ENCODE measurements at places on chromosomes 13 and 19.

GRCh38 chr19:33407716-33408115, 34.2 kb downstream of the CEBPG start:
- DNase-seq: no peak
- H3K4me3 ChIP-seq: no peak overlapping the region
- no peaks in the 10 kb centered on the region for H3K36me3 ChIP-seq
- H3K4me1 ChIP-seq: no peaks in the 10 kb centered on the region
- no peak overlapping the region for H3K27ac ChIP-seq
- no peaks in the 10 kb centered on the region for H3K27me3 ChIP-seq

DNA sequence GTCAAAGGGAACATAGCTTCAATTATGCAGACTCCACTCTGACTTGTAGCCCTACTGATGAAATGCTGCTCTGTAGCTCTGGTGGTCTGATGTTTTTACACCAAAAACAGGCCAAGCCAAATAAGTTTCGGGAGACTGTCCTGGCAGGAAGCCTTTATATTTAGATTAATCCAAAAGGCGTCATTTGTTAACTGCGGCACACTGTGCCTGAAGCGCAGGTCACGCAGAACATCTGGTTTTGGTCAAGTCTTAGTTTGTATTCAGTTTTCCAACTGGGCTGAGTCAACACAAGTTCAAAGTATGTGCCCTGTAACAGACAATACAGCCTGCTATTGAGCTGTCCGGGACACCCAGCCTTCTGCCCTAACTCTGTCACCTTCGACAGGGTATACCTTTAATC, 154.6 kb upstream of the IPO5 start:
- no peak for DNase-seq
- H3K4me1 ChIP-seq: no peaks in the 10 kb centered on the region
- peaks cover 1% of the 10 kb centered on the region for H3K36me3 ChIP-seq

GRCh38 chr19:49887665-49888509, 8.8 kb downstream of the IL4I1 start:
- no peak for DNase-seq
- no peak overlapping the region for H3K27ac ChIP-seq

DNA sequence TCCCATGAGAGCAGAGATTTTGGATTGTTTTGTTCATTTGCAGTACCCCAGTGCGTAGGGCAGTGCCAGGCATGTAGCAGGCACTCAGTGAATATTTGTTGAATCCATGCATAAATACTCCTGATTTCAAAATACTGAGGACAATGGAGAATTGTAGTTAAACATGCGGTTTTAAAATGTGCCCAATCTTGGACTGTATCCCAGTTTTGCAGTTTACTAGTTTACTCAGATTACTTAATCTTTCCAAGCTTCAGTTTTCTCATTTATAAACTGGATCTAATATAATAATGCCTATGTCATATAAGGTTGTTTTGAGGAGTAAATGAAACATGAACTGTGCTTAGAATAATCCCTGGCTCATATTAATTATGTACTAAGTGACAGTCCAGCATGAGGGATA, 39.0 kb downstream of the RCBTB2 start:
- H3K36me3 ChIP-seq: no peaks in the 10 kb centered on the region
- DNase-seq: no peak
- no peak overlapping the region for H3K4me3 ChIP-seq
- H3K4me1 ChIP-seq: peaks cover 9% of the 10 kb centered on the region

DNA sequence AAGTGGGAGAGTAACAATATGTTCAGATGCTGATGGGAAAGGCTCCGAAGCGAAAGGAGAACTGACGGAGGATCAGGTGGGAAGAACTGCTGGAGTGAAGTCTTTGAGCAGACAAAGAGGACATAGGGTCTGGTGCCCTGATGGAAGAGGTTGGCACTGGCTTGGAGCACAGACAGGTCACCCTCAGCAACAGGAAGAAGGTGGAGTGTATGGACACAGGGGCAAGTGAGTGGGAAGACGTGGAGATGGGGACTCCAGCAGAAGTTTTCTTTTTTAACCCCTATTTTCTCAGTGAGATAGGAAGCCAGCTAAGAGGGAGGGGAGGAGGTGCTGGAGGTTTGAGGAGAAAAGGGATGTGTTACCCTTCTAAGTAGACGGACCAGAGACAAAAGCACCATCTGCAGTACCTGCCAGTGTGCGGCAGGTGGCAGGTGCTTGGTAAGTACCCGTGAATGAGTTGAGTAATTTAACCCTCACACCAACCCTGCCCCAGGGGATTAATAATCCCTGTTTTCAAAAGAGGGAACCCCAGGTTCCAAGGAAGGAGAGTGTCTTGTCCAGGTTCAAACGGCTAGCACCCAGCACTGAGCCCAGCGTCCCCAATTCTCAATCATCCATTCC, 11.2 kb downstream of the HAS1 start:
- H3K4me3 ChIP-seq: no peak overlapping the region
- no peaks in the 10 kb centered on the region for H3K36me3 ChIP-seq
- peaks cover 14% of the 10 kb centered on the region for H3K27me3 ChIP-seq
- no peak overlapping the region for H3K27ac ChIP-seq
- no peaks in the 10 kb centered on the region for H3K4me1 ChIP-seq

DNA sequence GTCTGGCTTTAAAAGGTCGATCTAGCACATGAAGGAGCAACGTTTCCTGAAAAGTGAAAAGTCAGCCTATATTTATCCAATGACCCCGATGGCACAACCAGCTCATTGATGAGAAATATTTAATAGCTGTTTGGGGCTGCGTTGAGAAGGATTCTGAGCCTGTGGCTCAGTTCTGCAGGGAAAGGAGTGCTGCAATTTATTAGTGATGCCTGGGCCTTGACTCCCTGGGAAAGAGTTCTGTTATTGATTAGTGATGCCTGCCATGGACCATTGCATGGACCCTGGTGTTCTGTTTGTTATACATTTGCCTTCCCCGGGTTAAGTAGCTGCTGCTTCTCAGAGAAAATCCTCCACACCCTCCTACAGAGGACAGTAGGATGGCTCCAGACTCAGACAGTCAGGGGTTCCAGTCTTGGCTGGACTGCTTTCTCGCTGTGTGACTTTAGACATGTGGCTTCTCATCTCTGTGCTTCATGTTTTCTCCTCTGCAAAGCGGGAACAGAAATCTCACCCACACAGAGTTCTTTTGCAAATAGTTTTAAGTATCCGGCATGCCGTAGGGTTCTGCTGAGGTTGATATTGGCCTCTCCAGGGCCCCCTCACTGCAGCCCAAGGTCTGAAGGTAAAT, 17.7 kb upstream of the PTPRS start:
- no peaks in the 10 kb centered on the region for H3K36me3 ChIP-seq
- H3K27ac ChIP-seq: no peak overlapping the region
- H3K4me3 ChIP-seq: peak overlapping the region; percentile 20
- peak; percentile 82 for DNase-seq
- H3K4me1 ChIP-seq: no peaks in the 10 kb centered on the region

DNA sequence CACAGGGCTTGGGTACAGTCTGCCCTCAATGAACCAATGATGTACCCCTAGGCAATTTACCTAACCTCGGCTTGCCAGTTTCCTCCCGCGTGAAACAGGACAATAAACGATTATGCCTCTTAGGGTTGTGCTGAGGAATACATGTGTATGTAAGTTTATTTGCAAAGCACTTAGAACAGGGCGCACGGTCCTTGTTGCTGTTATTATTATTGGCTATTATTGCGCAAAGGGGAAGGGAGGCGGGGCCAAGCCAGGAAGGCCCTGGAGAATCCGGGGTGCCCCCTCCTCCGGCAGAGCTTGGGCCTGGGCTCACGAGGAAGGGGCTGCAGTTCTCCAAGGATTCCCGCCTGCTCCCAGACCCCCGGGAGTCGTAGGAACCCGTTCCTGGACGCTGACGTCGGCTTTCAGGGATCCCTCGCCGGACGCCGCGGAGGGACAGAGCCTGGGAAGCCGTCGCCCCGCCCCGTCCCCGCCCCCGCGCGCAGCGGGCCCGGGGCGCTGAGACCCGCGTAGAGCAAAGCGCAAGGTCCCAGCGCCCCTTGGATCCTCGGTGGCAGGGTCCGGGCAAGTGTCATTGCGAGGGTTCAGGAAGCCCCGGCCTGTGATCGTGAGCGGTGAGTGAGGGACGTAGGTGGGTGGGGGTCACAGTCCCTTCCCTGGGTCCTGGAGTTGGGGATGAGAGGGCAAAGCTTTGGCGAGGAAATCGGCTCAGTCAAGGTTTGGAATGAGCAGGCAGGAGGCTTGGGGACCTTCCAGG, at the start of gene TMEM91:
Gene TMEM91 (plus strand): TSS at position 293 of the 757 bp plus-strand sequence. CDS start 1,777 bp downstream, outside the sequence.
- no peaks in the 10 kb centered on the region for H3K36me3 ChIP-seq
- H3K4me3 ChIP-seq: peak within 1 kb of the TSS; percentile 86
- H3K27me3 ChIP-seq: peaks cover 7% of the 10 kb centered on the region

DNA sequence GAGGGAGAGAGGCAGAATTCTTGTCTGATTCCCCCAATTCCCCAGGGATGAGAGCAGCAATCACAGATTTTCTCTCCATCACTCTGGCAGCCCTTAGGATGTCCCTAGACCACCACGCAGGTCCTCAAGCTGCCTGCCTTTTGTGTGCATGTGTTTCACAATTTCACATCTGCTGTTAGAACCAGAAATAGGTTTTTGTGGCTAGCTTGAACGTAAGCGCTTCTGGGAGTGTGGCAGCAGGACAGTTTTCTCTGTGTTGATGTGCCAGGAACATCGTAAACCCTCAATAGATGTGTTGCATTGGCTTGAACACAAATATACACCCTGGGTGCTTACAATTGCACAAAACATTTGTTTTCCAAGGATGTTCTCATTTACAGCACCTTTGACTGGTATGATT, 78.8 kb upstream of the TMTC4 start:
- H3K4me1 ChIP-seq: no peaks in the 10 kb centered on the region
- no peak for DNase-seq

Measured in GM23338 (cell line).